ENCODE measurements at places on chromosomes 1 and 21.

DNA sequence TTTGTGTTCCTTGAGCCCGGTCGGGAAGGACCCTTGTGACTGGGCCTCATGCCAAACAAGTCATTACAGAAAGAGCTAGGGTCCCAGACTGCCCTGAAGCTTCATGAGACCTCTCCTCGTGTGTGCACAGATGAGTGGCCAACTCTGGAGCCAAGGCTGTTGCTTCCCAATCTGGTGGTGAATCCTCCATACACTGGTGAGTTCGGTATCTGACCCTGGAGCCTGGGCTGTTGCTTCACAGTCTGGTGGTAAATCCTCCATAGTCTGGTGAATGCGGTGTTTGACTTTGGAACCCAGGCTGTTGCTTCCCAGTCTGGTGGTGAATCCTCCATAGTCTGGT lies 737.8 kb downstream of the MATN1 start:
- DNase-seq = no peak

- no peak for DNase-seq
Measured at GRCh38 chr1:79693441-79694114, 687.0 kb upstream of the ADGRL4 start.

- DNase-seq = no peak
Measured at GRCh38 chr21:45421071-45421845, 16.3 kb downstream of the COL18A1 start.

DNA sequence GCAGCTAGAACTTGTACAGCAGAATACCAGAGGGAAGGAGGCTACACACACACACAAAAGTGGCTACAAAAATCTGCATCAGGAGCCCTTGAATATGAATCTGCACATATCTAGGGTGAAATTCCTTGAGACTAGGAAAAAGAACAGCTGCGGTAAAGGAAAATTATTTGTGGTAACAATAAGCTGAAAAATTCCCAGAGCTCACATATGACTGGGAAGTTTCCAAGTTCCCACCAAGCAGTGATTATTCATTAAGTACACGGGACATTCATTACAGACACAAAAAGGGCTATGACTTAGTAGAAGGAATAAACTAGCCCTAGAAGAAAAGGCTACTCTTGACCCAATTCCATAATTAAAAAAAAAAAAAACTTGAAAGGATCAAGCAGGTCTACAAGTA lies 149.5 kb upstream of the BACE2 start:
- DNase-seq = no peak

DNA sequence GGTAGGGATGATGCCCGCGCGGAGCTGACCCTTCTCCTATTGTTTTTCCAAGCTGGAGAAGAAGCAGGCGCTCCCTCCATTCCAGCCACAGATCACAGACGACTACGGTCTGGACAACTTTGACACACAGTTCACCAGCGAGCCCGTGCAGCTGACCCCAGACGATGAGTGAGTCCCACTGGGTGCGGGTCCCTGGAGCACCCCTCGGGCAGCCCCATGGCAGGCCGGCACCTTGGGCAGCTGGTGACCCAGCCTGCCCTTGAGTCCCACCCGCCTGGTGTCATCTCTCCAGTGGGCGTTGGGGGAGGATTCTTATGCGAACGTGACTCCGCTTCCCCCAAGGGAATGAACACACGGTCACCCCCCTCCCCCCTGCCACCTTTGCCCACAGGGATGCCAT lies 10.0 kb downstream of the FAAP20 start:
- no peak for DNase-seq

All from AG04449 (cell line).